Peyer's patch (tissue), 4 donors: ENCODE measurements at places on chromosomes 1 and 21.
A peak's percentile ranks its signal among the peaks of the same experiment; 100 is the strongest.

GRCh38 chr21:16117331-16117730 is 387.5 kb downstream of the USP25 start:
- no peaks in the 10 kb centered on the region for H3K4me1 ChIP-seq
- H3K27me3 ChIP-seq: no peaks in the 10 kb centered on the region
- no peak overlapping the region for H3K4me3 ChIP-seq
- DNase-seq: no peak
- H3K27ac ChIP-seq: no peak overlapping the region

- no peak overlapping the region for H3K27ac ChIP-seq
- DNase-seq: no peak
- no peaks in the 10 kb centered on the region for H3K4me1 ChIP-seq
Measured at GRCh38 chr1:177953549-177953948, 16.3 kb downstream of the SEC16B start.

- H3K27ac ChIP-seq: no peak overlapping the region
- DNase-seq: no peak
- H3K4me1 ChIP-seq: no peaks in the 10 kb centered on the region
Measured at GRCh38 chr1:216896146-216896545, 172.9 kb upstream of the ESRRG start.

- H3K36me3 ChIP-seq: no peaks in the 10 kb centered on the region
- no peak overlapping the region for H3K4me3 ChIP-seq
- no peak overlapping the region for H3K27ac ChIP-seq
- DNase-seq: no peak
- no peaks in the 10 kb centered on the region for H3K4me1 ChIP-seq
- H3K27me3 ChIP-seq: no peaks in the 10 kb centered on the region
Measured at GRCh38 chr1:105608713-105609112, 1447.8 kb upstream of the PRMT6 start.

DNA sequence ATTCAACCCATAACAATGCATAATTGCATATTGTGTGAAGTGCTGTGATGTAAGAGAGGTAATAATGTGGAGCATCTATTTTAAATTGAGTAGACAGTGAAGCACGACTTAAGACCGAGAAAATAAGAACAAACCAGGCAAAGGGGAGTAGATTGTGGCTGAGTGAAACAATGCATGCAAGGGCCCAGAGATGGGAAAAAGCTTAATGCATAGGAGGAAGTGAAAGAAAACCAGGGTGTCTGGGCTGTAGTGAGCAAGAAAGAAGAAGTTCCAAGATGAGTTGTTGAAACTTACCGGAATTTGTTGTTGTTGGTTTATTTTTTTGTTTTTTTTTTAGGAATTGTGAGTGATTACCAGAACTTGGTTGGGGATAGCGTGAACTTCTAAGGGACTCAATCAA is 104.7 kb downstream of the SNX7 start:
- H3K27ac ChIP-seq: no peak overlapping the region
- no peaks in the 10 kb centered on the region for H3K4me1 ChIP-seq
- DNase-seq: no peak
- no peak overlapping the region for H3K4me3 ChIP-seq
- no peaks in the 10 kb centered on the region for H3K36me3 ChIP-seq

GRCh38 chr21:45957981-45958600 is 23.5 kb upstream of the COL6A1 start:
- DNase-seq: peak; percentile 51
- H3K4me1 ChIP-seq: no peaks in the 10 kb centered on the region
- no peaks in the 10 kb centered on the region for H3K36me3 ChIP-seq
- no peaks in the 10 kb centered on the region for H3K27me3 ChIP-seq
- H3K4me3 ChIP-seq: no peak overlapping the region
- H3K27ac ChIP-seq: no peak overlapping the region

DNA sequence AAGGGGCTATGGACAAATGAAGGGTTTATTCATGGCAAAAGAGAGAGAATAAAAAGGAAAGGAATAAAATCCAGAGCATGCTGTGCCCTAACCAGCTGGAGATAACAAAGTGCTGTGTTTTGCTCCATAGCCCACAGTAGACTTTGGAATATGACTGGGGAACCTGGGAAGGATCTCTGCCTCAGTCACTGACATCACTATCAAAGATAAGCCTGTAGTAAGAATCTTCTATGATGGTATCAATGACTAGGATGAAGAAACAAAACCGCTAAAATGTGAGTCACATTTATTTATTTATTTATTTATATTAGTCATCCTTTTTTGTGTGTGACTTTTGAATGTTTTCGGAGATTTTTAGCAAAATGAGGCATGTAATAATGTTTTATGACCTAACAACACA is 56.3 kb downstream of the NVL start:
- DNase-seq: no peak
- peak overlapping the region; percentile 23 for H3K4me3 ChIP-seq
- no peaks in the 10 kb centered on the region for H3K4me1 ChIP-seq
- no peaks in the 10 kb centered on the region for H3K27me3 ChIP-seq

DNA sequence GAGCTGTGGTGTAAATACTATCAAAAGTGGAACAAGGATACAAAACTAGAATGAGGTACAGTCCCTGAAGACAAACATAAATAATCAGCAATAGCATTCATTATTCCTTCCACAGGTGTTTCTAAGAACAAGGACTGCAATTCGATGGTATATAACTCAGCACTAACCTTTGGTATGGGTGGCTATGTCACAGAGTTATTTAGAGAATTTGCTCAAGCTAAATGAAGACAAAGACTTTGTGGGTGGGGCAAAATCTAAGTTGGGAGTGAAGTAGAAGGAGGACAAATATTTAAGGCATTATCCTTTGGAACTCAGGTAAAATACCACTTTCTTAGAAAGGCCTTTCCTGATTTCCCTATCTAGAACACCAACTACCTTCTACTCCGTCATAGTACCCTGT is 51.5 kb upstream of the CNN3 start:
- no peak overlapping the region for H3K27ac ChIP-seq
- H3K36me3 ChIP-seq: no peaks in the 10 kb centered on the region
- H3K27me3 ChIP-seq: no peaks in the 10 kb centered on the region
- DNase-seq: no peak

GRCh38 chr1:225844236-225845061 is 34.5 kb downstream of the EPHX1 start:
- no peak overlapping the region for H3K4me3 ChIP-seq
- no peaks in the 10 kb centered on the region for H3K27me3 ChIP-seq
- H3K4me1 ChIP-seq: peaks cover 18% of the 10 kb centered on the region
- H3K36me3 ChIP-seq: no peaks in the 10 kb centered on the region
- H3K27ac ChIP-seq: no peak overlapping the region
- no peak for DNase-seq

DNA sequence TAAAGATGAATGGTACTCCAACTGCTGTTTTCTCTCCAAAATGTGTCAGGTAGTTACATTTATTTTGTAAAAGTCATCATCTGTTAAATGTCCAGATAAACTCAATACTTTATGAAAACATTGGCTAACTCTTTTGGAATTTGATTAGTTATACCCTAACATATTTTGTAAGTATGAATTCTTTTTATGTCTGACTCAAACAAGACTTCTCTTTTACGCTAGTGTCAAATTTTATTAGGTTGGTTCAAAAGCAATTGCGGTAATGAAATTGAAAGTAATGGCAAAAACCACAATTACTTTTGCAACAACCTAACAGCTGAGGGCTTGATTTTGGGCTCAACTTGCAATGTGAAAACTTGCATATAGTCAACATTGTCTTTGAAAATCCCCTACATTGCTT is 41.0 kb upstream of the USP25 start:
- H3K27ac ChIP-seq: no peak overlapping the region
- no peak for DNase-seq
- H3K4me3 ChIP-seq: no peak overlapping the region
- H3K4me1 ChIP-seq: no peaks in the 10 kb centered on the region

DNA sequence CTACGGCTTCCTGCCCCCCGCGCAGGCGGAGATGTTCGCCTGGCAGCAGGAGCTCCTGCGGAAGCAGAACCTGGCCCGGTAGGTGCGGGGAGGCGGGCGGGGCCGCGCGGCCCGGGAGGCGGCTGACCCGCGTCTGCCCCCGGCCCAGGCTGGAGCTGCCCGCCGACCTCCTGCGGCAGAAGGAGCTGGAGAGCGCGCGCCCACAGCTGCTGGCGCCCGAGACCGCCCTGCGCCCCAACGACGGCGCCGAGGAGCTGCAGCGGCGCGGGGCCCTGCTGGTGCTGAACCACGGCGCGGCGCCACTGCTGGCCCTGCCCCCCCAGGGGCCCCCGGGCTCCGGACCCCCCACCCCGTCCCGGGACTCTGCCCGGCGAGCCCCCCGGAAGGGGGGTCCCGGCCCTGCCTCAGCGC is 16.6 kb downstream of the NOC2L start:
- H3K36me3 ChIP-seq: no peaks in the 10 kb centered on the region
- H3K27me3 ChIP-seq: peaks cover 36% of the 10 kb centered on the region
- peak overlapping the region; percentile 53 for H3K4me3 ChIP-seq
- peak overlapping the region; percentile 70 for H3K27ac ChIP-seq
- DNase-seq: no peak

DNA sequence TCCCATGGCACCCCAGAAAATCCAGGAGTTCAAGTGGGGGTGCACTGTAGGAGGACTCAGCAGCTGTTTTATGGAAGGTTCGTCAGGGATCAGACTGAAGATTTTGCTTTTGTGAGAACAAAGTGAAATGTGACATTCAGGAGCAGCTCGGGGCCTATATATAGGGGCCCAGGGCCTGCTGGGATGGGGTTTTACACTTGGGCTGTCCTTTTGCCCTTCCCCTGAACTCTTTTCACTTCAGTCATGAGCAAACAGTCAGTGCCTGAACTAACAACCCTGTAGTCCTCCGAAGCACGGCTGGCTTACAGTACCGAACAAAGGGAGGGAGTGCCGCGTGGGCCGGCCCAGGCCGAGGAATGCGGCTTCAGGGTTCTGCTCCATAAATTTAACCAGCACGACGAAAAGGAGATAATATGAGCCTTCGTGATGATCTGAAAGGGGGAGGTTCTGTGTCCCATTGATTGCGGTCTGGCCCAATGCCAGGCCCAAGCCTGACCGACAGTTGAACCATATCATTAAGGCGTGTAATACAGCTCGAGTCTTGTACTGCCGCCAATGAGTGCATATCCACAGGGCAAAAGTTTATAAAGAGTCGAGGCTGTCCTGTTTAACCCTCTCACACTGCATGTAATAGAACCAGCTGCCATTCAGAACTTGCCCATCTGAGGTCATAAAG is 139.9 kb downstream of the DHRS3 start:
- no peaks in the 10 kb centered on the region for H3K36me3 ChIP-seq
- peak; percentile 91 for DNase-seq
- H3K27ac ChIP-seq: peak overlapping the region; percentile 90
- no peak overlapping the region for H3K4me3 ChIP-seq
- H3K27me3 ChIP-seq: no peaks in the 10 kb centered on the region
- peaks cover 15% of the 10 kb centered on the region for H3K4me1 ChIP-seq

- H3K27ac ChIP-seq: no peak overlapping the region
- H3K36me3 ChIP-seq: no peaks in the 10 kb centered on the region
- H3K4me1 ChIP-seq: peaks cover 1% of the 10 kb centered on the region
- DNase-seq: no peak
- no peak overlapping the region for H3K4me3 ChIP-seq
Measured at GRCh38 chr1:234884701-234885100, 243.9 kb downstream of the TOMM20 start.

DNA sequence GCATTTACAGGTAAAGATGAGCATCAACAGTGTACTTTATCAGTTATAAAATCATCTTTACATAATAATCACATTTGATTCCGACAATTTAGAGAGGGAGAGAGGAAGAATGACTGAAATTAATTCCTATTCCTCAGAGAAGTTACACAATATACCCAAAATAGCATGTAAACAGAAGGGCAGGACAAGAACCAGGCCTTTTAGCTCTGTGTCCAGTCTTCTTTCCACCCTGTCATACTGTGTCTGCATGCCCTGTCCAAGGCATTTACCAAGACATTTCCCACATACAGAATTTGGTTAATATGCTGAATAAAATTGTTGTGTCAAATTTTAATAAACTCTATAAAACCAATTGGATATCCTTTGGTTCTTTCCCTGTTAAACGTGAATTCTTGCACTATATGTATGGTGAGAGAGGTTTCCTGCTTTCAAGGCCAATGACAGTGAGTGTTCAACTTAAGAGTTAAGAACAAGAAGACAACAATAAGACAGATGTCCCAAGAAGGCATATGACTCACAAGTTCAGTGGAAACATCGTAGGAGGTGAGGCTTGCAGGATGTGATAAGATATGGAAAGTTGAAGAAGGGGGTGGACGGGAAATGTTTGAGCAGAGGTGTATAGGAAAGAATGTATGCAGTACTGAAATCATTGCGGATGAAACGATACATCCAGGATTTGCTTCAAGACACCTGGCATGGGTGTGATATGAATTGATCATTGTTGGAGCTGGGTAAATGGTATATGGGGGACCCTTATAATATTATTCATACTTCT is 20.8 kb downstream of the LRRC8B start:
- no peak overlapping the region for H3K27ac ChIP-seq
- no peaks in the 10 kb centered on the region for H3K36me3 ChIP-seq
- DNase-seq: no peak
- H3K4me3 ChIP-seq: no peak overlapping the region
- no peaks in the 10 kb centered on the region for H3K4me1 ChIP-seq

DNA sequence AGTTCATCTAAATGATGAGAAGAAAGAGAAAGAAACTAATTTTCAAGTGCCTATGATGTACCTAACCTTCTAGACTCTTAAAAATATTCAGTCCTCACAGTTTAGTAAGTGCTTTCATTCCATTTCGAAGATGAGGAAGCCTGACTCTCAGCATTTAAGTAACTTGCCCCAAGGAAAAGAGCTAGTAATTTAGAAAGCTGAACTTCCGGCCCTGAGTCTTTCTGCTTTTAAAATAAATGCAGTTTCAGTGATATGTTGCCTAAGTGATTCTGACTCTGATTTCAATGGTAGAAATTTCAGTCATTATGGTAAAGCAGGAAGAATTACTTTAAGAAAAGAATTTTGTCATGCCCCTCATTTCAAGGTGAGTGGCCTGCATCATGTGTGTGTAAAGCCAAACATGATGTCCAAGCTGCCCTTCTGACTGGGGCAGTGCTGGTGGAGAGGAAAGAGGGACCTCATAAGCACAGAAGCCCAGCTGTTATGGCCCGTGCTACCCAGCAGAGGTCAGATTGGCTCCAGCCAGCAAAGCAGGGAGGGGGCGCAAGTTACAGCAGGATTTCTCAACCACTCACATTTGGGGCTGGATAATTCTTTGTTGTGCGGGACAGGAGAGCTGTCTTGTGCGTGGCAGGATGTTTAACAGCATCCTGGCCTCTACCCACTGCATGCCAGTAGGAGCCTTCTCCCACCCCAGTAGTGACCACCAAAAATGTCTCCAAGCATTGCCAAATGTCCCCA is 10.7 kb downstream of the ATP1A4 start:
- no peak for DNase-seq
- no peak overlapping the region for H3K27ac ChIP-seq
- no peak overlapping the region for H3K4me3 ChIP-seq
- no peaks in the 10 kb centered on the region for H3K36me3 ChIP-seq
- no peaks in the 10 kb centered on the region for H3K27me3 ChIP-seq

DNA sequence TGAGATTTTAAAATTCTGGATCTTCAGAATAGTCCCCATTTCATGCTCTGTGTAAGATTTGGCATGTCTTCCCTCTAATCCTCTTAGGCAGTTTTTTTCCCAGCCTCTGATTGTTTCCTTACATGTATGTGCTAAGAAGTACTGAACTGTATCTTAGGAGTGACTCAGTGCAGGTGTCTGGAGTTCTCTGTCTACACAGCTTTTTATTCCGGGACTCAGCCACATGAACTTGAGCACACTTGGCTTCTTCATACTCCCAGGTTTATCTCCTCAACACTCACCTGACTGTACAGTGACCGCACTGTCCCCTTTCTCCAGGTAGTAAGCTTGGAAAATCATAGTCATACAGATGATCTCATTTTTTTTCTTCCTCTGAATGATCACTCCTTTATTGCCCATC is 50.7 kb downstream of the SYT14 start:
- no peak overlapping the region for H3K4me3 ChIP-seq
- no peaks in the 10 kb centered on the region for H3K36me3 ChIP-seq
- H3K27ac ChIP-seq: no peak overlapping the region
- no peaks in the 10 kb centered on the region for H3K4me1 ChIP-seq
